ENCODE measurements at places on chromosomes 7 and 10. TPM values are rescaled to one million over a fixed set of nuclear protein-coding genes. Genes with fewer than 3 reads are reported as not detected.

GRCh38 chr10:123562387-123562786 lies 103.8 kb upstream of the GPR26 start:
- DNase-seq, result no peak

DNA sequence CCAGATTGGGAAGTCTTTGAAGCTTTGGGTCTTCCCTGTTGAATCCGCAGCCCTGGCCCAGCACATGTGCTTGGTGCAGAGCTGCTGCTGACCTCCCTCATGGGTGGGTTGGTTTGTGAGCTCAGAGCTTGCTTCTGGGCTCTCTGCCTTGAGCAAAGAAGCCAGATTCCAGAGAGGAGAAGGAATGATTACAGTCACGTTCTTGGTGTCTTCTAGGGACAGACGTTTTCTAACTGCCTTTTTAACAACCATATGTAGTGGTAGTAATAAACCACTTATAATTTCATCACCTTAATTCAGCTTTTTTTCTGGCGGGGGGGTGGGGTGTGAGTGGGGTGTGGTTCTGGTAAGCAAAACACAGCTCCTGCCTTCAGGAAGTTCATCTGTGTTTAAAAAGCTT lies 39.5 kb downstream of the LRMDA start:
- no peak for DNase-seq

- DNase-seq, result no peak
Observed at GRCh38 chr10:111142092-111142768, 65.4 kb downstream of the ADRA2A start.

DNA sequence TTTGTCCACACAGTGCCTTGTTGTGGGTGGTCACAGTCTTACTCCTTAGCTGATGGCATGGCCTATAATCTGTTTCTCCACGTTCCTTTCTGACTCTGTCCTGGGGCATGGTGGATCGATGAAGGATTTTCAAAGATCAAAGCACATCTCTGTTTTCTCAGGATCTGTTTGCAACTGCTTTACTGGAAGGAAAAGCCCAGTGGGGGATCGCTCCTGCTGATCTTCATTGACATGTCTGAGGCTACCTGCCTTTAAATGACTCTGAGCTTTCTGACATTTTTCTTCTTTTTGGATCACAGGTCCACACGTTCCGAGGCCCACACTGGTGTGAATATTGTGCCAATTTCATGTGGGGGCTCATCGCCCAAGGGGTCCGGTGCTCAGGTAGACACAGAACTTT lies 68.0 kb upstream of the PRR15 start:
- no peak for DNase-seq

GRCh38 chr7:38518541-38518940 lies 112.6 kb downstream of the AMPH start:
- no peak for DNase-seq

GRCh38 chr7:142468871-142469665 lies 211.2 kb upstream of the PRSS58 start:
- no peak for DNase-seq

GRCh38 chr10:92024700-92025099 lies 101.1 kb downstream of the BTAF1 start:
- no peak for DNase-seq

DNA sequence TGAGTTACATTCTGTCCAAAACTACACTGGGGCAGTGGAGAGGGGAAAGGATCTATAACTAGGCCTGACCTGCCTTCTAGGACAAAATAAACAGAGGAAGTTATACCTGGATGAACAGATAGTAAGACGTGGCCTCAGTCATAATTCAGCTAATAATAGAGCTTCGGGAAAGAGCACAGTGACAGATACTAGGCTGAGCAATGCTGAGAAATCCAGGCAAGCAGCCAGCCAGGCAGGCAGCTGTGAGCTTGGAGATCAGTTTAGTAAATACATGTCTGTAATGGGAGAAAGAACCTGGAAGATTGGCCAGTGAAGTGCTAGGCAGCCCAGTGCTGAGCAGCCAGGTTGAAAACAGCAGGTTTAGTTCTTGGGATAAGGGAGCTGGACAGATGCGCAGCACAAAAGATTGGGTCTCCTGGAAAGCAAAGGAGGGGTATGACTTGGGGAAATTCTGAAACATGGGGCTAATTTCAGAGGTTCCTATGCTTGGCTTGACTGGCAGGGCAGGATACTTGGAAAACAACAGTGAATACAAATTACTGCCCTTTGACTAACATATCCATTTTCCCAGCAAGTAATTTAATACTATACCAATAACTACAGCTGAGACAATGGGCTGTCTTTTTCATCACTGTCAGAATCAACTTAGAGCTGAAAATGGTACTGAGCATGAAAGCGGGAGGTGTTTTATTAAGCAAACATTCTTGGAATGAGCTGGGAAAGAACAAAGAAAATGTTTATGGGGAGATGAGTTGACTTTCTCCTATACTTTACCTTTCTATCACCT lies 140.8 kb downstream of the DGKB start:
- DNase-seq, result peak; percentile 35

DNA sequence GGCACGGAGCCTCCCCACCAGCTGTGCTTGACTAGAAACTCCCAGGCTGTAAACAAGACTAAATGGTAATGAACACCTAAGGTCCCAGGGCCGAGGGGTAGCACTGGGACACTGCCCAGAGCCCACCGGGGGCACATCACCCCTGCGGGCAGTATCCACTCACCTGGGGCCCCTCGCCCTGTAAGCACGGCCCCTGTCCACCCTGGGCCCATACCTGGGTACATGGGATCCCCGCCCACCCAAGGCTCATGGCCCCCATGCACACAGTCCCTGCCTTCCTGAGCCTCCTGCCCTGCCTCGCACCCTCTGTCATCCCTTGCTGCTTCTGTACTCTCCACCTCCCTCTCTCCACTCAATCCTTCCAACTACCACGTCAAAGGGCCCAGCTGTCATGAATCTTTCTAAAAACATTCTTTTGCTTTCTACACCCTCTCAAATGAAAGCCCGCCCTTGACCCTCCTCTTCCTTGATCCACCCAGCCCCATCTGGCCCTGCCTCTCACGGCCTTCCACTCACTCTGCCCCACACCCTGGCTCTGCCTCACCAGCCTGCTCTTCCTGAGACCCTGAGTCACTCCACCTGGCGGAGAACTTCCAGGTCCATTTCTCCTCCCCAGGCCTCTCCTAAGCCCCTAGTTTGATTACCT lies 173.1 kb downstream of the PARD3 start:
- DNase-seq, result no peak

GRCh38 chr10:103706047-103706446 lies 149.3 kb downstream of the SH3PXD2A start:
- DNase-seq, result no peak

DNA sequence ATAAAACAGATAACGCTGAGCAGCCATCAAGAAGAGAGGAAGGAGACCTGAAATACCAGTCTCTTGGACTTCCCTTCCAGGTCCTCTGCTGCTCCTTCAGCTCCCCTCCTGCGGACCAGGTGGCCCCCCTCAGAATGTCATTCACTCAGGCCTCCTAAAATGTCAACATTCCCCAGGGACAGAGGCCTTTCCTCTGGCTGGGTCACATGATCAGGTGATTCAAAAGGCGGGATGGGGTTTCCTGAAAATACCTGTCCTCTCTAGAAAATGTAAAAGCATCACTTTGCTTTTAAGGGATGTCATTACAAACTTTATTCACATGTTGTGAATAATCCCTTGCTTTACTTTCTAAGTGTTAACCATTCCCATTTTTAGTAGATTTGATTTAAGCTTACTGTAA lies 311.1 kb downstream of the INHBA start:
- DNase-seq, result no peak

DNA sequence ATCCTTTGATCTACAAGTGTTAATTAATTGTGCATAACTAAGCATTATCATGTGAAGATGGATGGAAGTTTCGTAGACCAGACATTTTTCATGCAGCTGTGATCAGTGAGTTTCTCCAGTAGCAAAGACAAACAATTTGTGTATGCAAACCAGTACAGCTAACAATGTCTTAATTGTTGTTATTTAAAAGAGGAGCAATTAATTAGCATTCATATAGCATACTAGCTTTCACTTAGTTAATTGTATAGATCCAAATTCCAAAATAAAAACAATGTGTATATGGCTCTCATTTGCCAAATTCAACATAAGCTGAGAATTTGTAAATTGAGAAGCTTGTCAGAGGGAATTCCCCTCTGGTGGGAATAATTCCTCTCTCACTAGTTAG lies 22.6 kb upstream of the PRKCQ start:
- no peak for DNase-seq

- DNase-seq, result no peak
Observed at GRCh38 chr10:101858723-101859500, 15.3 kb upstream of the KCNIP2 start.

DNA sequence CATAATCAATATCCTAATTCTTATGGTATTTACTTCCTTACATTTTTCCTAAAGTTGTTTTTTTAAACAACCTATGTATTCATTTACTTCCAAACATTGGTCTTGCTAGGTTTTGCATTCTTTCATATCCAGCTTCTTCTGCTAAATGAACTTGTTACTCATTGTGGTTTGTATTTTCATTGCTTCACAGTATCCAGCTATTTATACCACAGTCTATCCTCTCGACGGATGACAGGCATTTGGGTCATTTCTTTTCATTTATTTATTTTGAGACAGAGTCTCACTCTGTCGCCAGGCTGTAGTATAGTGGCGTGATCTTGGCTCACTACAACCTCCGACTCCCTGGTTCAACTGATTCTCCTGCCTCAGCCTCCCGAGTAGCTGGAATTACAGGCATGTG lies 66.8 kb downstream of the CCDC6 start:
- DNase-seq, result peak; percentile 54

DNA sequence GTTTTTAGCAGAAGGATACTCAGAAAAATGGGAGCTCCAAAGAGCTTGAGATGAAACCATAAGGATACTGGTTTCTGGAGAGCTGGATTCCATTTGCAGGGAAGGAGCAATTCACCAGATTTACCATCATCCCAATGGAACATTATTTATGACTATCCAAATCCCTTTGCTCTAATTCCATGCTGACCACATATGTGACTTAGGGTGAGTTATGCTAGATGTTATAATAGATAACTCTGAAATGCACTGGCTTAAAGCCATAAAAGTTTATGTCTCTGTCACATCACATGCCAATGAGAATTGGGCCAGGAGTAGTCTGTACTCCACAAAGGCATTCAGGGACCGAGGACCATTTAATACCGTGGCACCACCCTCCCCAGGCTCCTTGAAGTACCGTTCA lies 185.2 kb downstream of the SKIDA1 start:
- DNase-seq, result no peak

GRCh38 chr7:37924491-37925041 lies 4.1 kb downstream of the EPDR1 start:
- DNase-seq, result no peak

- DNase-seq, result no peak
Observed at GRCh38 chr10:122756656-122757055, 57.0 kb upstream of the C10orf120 start.

- DNase-seq, result no peak
Observed at GRCh38 chr7:26657686-26658388, 206.6 kb downstream of the SKAP2 start.

GRCh38 chr7:94813917-94814316 lies 93.5 kb upstream of the PPP1R9A start:
- DNase-seq, result peak; percentile 7

- DNase-seq, result no peak
Observed at GRCh38 chr7:98641646-98642500, 24.8 kb downstream of the NPTX2 start.

GRCh38 chr10:61970182-61971002 lies 68.9 kb downstream of the ARID5B start:
- DNase-seq, result no peak

GRCh38 chr10:21083861-21084260 lies 186.8 kb upstream of the NEBL start:
- DNase-seq, result peak; percentile 50

DNA sequence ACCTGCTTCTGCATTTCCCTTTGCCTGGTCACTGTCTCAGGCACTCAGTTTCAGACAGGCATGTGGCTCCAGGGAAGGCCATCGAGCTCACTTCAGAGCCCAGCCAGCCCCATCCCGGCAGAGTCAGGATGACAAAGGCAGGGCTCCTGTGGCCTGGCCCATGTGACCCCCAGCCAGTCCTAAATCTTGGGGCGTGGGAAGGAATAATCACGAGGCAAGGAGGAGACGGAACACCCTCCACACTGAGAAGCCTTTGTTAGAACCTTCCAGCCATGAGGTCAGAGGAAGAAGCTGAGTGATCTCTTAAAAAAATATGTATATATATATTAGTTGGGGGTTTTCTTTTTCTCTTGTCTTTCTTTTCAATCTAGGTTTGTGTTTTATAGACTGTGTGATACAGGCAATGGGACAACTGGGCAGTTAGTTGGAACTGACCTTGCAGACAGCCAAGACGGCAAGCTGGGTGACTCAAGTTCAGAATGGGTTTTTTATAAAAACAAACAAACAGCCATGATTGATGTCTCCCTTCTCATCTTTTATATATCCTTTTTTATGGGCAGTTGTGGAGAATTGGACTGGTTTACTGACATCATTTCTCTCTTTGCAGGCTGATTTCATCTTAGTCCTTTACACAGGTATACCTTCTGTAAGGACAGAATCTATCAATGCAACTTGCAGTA lies 60.8 kb downstream of the CHN2 start:
- no peak for DNase-seq

- DNase-seq, result no peak
Observed at GRCh38 chr10:68188835-68189234, 43.1 kb downstream of the ATOH7 start.

DNA sequence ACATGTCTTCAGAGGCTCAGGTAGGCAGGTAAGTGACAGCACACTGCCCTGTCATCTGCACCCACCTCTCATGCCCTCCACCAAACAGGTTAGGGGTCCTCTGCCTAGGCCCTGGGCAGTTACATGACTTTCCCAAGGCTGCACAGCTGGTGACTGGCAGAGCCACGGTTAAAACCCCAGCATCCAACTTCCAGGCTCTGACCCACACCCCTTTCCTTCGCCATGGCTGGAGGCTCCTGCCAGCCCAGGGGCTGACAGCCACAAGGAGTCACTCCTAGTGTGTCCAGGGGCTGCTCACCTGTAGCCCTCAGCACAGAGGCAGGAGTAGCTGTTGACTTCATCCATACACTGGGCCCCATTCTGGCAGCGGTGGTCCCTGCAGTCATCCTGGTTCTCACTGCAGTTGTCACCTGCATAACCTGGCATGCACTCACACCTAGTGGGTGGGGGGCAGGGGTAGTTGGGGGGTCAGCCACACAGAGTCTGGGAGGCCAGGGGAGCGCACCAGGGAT lies 175.0 kb downstream of the SLIT1 start:
- no peak for DNase-seq

GRCh38 chr7:7529328-7529727 lies 6.3 kb downstream of the COL28A1 start:
- DNase-seq, result no peak

DNA sequence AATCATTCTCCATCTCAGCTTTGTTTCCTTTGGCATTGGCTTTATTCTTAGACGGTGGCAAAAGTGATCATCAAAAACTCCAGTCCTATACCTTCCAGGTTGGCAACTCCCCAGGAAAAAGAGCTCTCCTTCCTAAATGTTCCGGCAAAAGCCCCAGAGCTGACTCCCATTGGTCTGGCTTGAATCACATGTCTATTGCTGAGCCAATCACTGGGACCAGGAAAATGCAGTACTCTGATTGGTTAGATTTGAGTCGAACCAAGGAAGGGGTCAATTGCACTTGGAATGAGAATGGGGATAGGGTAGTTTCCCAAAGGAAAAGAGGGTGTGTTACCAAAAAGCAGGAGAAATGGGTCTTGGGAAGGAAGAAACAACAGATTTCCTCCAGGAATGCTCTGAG lies 22.3 kb downstream of the LEP start:
- DNase-seq, result no peak

The CREB3L2 gene
- 17.0 TPM for total RNA-seq

The CNNM2 gene
- 1.7 TPM for total RNA-seq

The TMEM176A gene
- 0.35 TPM for total RNA-seq

The DHTKD1 gene
- total RNA-seq, result 46.9 TPM

The NUTM2E gene
- not detected for total RNA-seq

The CYP26C1 gene
- total RNA-seq, result 0.65 TPM

The PDE1C gene
- total RNA-seq, result 2.3 TPM

The CCDC3 gene
- total RNA-seq, result under 0.01 TPM
